ENCODE measurements at places on chromosomes 1 and 21. TPM values are rescaled to one million over a fixed set of nuclear protein-coding genes. Genes with fewer than 3 reads are reported as not detected.

SPATA46 gene
- total RNA-seq: not detected

DNA sequence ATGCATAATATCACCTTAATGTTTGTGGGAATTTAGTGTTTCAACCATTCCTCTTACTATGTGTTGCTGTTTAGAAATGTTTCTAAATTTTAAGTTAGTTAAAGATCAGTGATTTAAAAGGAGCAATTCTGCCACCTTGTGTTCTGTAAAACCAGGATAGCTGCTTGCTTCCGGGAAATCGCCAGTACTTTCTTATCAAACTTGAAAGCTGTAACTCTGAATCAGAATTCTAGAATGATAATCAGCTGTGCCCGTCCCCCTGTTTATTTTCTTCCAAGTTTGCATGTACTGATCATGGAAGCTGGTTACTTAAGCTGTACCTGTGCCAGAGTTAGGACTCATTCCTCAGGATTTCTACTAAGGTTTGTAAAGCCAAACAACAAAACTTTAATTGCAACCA is 656.4 kb downstream of the LTN1 start:
- no peak for DNase-seq

DNA sequence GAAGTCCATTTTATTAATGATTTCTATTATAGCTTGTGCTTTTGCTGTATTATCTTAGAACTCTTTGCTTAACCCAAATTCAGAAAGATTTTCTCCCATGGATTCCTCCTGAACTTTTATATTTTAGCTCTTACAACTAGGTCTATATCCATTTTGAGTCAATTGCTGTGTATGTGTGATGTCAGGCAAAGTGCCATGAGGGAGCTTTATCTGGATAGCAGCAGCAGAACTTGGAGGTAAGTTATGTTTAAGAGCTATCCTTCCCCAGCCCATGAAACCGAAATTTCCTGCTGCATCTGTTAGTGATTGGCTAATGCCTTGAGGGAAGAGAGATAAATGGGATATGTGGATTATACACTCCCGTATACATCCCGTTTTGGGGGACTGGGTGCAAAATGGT is 29.9 kb downstream of the ADAM30 start:
- no peak for DNase-seq

GRCh38 chr1:198333744-198334143 is 176.9 kb downstream of the NEK7 start:
- no peak for DNase-seq
